Stomach (tissue), 19 donors: ENCODE measurements at places on chromosomes 16 and 17. TPM values are rescaled to one million over a fixed set of nuclear protein-coding genes. Genes with fewer than 3 reads are reported as not detected.

GRCh38 chr17:9151091-9151490, 129.8 kb downstream of the NTN1 start:
- no peak overlapping the region for H3K4me3 ChIP-seq
- no peaks in the 10 kb centered on the region for H3K36me3 ChIP-seq
- H3K27ac ChIP-seq: peak overlapping the region; percentile 64
- no peaks in the 10 kb centered on the region for H3K27me3 ChIP-seq
- H3K4me1 ChIP-seq: peaks cover 31% of the 10 kb centered on the region

CCL7 gene
- not detected for total RNA-seq

KRTAP9-4 gene
- not detected for total RNA-seq

CCL13 gene
- total RNA-seq: not detected
